ENCODE measurements at places on chromosomes 2 and 18. TPM values are rescaled to one million over a fixed set of nuclear protein-coding genes. Genes with fewer than 3 reads are reported as not detected.

GRCh38 chr2:103809941-103810441 lies 1043.9 kb upstream of the POU3F3 start:
- DNase-seq: no peak

DNA sequence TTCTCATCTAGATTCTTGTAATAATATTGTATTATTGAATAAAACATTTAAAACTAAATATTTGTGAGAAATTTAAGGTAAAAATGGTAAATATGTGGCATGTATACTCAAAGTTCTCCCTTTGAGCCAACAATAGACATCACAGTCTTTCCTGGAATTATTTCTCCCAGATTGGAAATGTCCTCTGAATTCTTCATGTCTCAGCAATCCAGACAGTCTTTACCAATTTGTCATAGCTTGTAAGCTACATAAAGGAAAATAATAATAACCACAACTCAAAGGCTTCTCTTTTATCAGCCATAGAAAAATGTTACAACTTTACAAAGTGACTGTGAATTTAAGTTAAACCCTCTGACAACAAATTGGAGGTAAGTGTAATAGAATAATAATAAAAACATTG lies 784.9 kb downstream of the EPHA4 start:
- no peak for DNase-seq

DNA sequence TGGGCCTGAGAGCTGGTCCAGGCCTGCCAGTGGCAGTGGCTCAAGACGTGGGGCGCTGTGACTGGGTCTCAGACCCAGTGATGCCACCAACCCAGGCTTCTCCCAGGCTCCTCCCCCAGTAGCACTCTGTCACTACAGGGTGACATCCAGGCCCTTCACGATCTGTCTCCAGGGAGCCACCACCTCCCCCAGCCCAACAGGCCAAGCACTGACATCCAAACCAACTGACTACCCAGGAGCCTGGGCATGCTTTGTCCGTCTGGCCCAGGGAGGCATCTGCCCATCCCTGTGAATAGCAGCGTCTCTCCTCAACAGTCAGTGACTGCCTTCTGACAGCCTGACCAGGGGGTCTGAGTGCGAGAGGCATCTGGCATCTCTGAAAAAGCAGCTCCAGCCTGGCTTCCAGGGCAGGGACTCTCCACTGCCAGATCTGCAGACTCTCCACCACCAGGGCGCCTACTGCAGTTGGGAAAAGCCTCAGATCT lies 13.0 kb downstream of the TEX44 start:
- no peak for DNase-seq

Gene SPR
- total RNA-seq: 14.4 TPM

GRCh38 chr2:152481881-152482583 lies 147.1 kb downstream of the FMNL2 start:
- no peak for DNase-seq

GRCh38 chr2:50480507-50480906 lies 551.4 kb downstream of the NRXN1 start:
- no peak for DNase-seq

Gene CLASP1
- 72.7 TPM for total RNA-seq

- DNase-seq: no peak
These were observed 664.2 kb downstream of the TDRD15 start for GRCh38 chr2:21787941-21788340.

Gene SCN9A
- total RNA-seq: 25.5 TPM

Gene ABHD1
- 3.6 TPM for total RNA-seq

GRCh38 chr18:25316381-25317018 lies 35.5 kb downstream of the ZNF521 start:
- DNase-seq: no peak

DNA sequence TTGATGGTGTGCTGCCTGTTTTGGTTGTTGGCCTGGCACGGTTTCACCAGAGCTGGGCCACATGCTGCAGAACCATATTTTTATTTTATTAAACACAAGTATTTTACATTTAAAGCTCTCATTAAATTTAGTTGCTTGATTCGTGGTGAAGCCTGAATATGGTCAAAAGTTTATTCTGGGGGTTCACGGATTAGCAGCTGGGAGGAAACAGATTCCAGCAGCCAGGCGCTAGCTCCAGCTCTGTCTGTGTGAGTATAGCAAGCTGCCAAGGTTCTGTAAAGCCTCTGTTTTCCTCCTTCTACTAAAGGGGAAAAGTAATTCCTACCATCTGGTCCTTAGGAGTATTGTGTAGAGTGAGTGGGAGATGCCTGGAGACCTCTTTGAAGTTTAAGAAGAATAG lies 22.5 kb downstream of the GATA6 start:
- no peak for DNase-seq

Gene INHBB
- 37.4 TPM for total RNA-seq

DNA sequence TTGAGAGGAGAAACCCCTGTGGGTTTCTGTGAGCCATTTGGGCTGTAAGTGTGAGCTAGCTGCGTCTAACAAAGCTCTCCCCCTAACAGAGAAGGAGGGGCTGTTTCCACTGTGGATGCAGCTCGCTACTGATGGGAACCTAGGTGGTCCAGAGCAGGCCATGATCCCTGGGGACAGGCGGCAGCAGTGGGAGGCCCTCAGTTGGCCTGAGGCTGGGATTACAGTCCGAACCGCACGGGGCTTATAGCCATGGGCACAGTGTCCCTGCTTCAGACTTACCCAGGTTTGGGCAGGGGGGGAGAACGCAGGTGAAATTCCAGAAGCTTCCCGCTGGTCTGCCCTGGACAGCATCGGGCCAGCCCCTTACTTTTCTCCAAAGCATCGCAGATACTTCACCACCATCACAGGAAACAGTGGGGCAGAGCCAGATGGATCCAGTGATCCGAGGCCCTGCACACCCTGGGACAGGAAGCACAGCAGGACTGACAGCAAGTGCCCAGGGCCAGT lies 139.4 kb downstream of the SEPTIN10 start:
- no peak for DNase-seq

- no peak for DNase-seq
These were observed 173.6 kb downstream of the LDLRAD4 start for GRCh38 chr18:13392029-13392750.

Gene OTOS
- not detected for total RNA-seq

Gene TEX44
- not detected for total RNA-seq

Gene ELOA2
- total RNA-seq: not detected

GRCh38 chr2:231200805-231201474 lies 2.5 kb downstream of the ARMC9 start:
- no peak for DNase-seq

Gene ABCG8
- total RNA-seq: not detected

Gene ORC4
- 57.3 TPM for total RNA-seq

Gene FER1L5
- 0.71 TPM for total RNA-seq

GRCh38 chr18:78661316-78661715 lies 318.3 kb upstream of the SALL3 start:
- DNase-seq: no peak

- DNase-seq: no peak
These were observed 5.5 kb upstream of the KIF1A start for GRCh38 chr2:240825476-240825875.

- DNase-seq: no peak
These were observed 33.5 kb downstream of the POLE4 start for GRCh38 chr2:74991977-74992376.

- DNase-seq: no peak
These were observed 219.2 kb upstream of the UBE2E3 start for GRCh38 chr2:180761224-180761623.

- DNase-seq: no peak
These were observed 8.0 kb downstream of the SP100 start for GRCh38 chr2:230423851-230424458.

DNA sequence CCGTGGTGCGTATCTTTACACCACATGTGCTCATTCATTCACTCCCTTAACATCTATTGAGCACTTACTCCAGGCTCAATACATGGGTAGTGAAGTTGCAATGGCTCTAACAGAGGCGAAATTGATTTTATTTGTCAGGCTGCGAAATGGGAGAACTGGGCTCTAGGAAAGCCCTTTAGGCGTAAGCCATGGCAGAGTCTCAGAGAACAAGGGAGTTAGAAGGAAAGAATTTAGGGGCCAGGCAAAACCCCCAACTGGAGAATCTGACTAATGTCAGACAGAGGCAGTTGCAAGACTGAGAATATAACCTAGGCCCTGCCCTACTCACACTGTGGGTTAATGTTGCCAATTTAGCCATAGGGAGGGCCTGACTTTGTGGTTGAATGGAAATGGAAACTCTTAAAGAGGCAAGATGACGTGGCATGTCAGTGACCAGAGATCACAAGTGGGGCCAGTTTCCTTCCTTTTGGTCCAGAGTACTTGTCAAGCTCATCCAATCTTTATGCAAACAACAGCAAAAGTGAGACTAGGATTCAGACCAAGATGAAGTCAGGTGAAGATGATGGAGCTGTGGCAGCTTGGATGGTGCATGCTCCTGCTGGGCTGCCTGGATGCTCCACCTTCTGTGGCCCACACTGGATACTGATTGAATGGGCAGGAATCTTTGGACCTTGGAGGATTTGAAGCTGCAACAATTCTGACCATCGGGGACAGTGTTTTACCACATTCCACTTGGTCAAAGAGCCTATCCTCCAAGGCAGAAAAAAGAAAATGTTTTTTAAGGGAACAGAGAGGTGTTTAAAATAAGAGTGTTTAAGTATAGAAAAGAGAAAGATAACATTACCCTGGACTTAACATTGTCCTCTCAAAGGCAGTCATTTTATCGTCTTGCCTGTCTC lies 92.2 kb downstream of the CAPN13 start:
- no peak for DNase-seq

Data from sciatic nerve (tissue), 2 donors.